ENCODE measurements at places on chromosomes 6 and 20.

DNA sequence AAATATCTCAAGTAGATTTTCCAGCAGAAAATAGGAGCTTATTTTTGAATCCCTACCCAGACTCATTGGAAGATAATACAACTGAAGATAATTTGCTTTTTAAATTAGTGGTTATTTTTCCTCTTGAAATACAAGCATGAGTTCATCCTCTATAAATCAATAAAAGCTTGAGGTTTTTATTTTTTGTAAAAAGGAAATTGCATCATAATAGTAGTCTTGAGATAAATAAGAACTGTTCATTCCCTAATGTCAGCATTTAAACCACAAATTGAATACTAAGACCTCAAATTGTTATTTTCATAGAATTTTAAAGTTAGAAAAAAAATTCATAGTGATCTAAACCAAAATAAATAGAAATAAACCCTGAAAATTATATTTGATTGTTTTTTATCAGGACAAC is 719.1 kb downstream of the CD109 start:
- no peak for DNase-seq

- DNase-seq, result peak; percentile 61
These were observed 73.9 kb downstream of the RAMACL start for GRCh38 chr6:166512567-166512966.

DNA sequence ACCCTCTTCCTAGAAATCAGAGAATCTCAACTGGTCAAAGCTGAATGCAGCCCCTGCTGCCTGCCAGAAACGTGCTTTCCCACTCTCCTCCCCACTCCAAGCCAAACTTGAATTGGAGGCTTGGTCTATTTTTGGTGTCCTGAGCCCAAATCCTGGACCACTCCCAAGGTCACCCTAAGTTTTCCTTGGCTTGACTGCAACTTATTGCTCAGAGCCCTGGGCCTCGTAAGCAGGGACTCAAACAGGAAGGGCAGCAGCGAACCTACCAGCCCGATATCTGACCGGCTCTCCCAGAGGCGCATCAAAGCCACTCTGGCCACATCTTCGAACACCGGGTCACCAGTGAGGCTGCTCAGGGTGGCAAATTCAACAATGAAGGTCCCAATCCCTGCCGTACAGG is 12.7 kb downstream of the EDEM2 start:
- no peak for DNase-seq

DNA sequence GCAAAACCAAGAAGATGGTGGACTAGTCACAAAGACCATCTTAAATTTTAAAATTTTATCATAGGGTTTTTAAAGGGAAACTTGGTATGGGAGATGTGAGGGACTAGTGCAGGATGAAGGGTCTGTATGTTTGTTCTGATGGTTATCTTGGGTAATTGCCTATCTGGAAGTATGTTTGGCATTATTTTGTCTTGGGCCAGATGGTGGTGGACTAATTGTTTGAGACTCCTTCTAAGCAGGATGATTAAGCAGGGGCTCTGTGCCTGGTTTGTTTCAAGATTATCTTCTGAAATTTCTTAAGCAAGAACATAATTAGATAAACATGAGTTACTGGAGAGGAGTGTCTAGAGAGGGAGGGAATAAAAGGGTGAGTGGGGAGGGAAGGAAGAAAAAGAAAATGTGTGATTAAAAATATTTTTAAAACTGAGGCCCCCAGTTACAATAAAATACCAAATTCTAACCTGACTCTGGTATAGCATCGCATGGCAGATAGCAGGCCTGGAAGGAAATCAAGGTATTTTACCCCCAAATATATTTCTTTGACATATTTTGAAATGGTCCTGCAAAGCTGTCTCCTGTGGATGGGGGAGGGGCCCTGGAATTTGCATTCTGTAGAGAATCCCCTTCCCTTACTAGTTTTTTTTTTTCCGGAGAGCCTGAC is 49.9 kb upstream of the FAM184A start:
- DNase-seq, result no peak

DNA sequence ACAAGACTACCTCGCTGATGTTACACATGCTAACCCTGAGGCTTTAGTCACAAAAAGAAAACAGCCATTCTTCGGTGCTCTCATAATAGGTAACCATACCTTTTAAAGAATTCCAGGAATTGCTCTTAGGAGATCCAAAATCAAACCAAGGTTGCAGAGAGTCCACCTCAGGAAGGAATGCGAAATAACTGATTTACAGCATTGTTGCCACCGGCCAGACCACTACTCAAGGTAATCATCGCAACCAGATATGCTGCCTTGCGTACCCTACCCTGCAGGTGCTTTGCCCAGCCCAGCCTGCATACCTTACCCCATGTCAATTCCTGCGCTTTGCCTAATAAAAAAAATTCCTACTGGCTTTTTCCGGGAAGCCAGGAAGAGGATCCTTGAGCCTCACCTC is 27.0 kb downstream of the NUP153 start:
- no peak for DNase-seq

- DNase-seq, result no peak
These were observed 232.6 kb upstream of the MAP3K7 start for GRCh38 chr6:90819483-90819882.

GRCh38 chr6:25617997-25618396 is 34.0 kb upstream of the SCGN start:
- DNase-seq, result no peak

- DNase-seq, result no peak
These were observed 68.3 kb downstream of the CEBPB start for GRCh38 chr20:50258790-50259483.

GRCh38 chr6:159429433-159429832 is 260.2 kb downstream of the FNDC1 start:
- no peak for DNase-seq

- peak; percentile 49 for DNase-seq
These were observed 107.7 kb upstream of the PRND start for GRCh38 chr20:4613718-4614620.

- no peak for DNase-seq
These were observed 69.3 kb downstream of the FAM50B start for GRCh38 chr6:3918469-3918868.

DNA sequence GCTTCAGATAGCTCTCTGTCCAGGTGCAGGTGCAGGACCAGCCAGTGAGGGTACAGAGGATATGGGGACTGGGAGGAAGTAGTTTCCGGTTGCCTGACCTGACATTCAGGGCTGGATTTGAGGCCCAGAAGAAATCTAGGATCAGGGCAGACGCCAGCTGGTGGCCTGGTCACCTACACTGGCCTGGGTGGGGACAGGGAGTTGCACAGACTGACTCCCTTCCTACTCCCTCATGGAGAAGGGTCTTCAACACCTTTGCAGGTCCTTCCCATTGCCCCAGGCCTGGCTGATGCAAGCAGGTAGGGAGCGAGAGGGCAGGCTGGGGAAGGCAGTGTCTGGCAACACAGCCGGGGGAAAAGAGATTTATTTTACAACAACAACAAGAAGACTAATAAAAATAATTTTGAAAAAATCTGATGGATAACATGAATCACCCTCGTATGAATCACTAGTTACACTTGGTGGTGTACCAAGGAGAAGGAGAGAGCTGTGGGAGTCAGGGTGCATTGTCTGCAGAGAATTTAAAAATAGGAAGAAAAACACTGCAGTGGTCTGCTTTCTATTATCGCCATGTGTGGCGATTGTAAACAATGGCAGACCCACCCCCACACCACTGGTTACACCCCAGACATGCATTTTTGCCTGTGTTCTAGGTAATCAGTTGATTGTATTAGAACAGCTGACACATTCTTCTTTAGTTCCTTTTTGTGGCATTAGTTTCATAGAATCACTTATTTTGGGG is 62.3 kb upstream of the SNX9 start:
- DNase-seq, result peak; percentile 28

DNA sequence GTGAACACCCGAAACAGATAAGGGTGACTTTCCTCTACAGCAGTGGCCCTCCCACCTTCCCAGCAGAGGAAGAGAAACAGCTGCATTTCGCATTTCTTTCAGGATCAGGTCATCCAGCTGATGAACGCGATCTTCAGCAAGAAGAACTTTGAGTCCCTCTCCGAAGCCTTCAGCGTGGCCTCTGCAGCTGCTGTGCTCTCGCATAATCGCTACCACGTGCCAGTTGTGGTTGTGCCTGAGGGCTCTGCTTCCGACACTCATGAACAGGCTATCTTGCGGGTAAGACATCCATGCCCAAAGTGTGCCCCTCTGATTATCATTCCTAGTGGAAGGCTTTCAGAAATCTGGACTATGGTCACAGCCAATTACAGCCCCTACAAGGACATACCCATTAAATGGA is 27.8 kb upstream of the MROH8 start:
- no peak for DNase-seq

GRCh38 chr6:39289490-39289889 is 24.7 kb downstream of the KCNK17 start:
- DNase-seq, result no peak

DNA sequence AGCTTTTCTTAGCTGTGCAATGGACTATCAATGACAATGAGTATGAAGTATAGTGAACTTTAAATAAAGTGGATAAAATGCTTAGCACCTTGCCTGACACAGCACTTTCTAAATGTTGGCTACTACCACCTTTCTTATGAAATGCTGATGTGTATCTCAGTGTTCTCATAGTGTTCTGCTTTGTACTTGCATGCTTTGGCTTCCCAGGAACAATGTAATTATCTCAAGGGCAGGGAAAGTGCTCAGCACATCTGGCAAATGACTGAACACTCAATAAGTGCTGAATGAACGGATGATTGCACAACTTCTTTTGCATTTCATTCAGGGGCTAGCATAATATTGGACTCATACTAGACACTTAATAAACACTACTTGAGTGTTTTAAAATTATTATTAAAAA is 28.2 kb upstream of the NOX3 start:
- no peak for DNase-seq

DNA sequence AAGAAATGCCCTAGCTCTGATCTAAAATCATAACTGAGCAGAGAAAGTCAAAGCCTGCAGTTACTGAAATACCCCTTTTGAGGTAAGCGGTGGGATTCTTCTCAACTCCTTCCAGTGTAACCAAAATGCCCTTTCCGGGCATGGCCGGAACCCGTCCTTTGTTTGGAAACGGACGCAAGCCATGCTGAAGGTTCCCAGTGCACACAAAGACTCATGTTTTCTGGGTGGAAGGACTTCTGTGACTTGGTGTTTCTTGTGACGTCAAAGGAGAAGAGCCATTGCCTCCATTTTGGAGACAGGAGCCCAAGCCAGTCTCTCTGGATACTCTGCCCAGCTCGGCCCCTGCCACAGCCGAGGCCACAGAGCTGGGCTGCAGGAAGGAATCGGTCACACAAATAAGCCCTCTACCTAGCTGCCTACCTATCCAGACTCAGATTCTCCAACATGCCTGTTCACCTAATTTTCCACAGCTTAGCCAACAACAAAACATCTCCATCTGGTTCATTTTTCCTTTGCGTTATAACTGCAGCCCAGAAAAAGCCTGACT is 182.8 kb downstream of the TBXT start:
- no peak for DNase-seq

GRCh38 chr6:148874698-148875293 is 128.0 kb downstream of the UST start:
- DNase-seq, result no peak

DNA sequence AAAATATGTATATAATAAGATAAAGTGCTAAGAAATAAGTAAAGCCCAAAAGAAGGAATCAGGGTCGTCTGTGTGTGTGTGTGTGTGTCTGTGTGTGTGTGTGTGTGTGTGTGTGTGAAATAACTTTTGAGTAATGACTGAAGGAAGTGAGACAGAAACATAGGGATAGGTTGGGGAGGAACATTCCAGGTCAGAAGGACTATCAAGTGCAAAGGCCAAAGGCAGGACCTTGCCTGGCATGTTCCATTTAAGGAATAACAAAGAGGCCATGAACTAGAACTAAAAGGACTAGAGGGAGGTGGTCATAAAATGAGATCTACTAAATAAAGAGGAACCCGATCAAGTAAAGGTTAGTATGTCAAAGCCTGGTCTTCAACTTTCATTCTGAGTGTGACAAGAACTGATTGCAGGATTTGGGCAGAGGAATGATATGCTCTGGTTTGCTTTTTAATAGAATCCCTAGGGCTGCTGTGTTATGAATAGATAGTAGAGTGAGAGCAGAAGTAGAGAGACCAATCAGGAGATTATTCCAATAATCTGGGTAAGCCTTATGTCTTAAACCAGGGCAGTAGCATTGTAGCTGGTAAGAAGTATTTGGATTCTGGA is 6.9 kb downstream of the ENPP3 start:
- no peak for DNase-seq

DNA sequence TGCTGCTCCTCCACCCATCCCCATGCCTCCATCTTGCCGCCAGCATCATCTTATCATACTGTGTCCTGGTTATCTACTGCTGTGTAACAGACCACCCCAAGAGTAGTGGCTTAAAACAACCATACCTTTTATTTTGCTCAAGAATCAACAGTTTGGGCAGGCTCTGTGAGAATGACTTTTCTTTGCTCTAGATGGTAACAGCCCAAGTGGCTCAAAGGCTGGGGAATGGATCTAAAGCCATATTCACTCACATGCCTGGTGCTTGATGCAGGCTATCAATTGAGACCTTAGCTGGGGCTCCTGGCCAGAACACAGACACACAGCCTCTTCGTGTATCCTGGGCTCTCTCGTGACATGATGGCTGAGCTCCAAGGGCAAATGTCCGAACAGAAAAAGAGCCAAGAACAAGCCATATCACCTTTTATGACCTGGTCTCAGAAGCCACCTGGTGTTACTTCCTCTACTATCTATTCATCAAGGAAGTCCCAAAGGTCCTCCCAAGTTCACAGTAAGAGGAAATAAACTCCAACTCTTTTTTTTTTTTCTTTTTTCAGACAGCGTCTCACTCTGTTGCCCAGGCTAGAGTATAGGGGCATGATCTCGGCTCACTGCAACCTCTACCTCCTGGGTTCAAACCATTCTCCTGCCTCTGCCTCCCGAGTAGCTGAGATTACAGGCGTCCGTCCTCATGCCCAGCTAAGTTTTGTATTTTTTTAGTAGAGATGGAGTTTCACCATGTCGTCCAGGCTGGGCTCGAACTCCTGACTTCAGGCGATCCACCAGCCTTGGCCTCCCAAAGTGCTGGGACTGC is 159.3 kb upstream of the JARID2 start:
- no peak for DNase-seq

DNA sequence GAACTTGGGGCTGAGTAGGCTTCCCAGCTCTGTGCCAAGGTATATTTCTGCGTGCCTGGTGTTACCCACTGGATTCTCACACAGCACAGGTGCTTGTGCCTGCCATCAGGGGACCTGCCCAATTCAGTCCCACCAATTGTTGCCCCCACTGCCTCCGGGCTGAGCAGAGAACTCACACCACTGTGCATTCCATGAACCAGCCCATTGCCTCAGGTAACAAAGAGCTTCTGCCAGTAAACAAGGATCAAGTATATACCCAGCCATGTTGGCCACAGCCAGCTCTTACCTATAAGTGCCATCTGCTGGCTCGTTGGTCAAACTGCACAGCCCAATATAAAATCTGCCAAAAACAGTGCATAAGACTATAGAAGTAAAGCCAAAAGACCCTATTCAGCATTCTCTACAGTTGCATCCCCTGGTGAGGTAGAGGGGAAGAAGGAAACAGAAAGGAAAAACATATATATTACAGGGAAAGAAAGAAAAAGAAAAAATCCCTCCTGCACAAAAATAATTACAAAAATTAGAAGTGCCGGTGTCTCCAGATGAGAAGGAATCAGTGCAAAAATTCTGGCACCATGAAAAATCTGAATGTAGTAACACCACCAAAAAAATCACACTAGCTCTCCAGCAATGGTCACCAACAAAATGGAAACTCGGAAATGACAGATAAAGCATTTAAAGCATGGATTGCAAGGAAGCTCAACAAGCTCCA is 241.4 kb downstream of the IBTK start:
- DNase-seq, result no peak
